Activated T-helper 1 cell treated with anti-CD3 and anti-CD28 coated beads, Interleukin-2, amount 50 U/mL, for 16 hours (primary cell): ENCODE measurements at places on chromosomes 2 and 18.

DNA sequence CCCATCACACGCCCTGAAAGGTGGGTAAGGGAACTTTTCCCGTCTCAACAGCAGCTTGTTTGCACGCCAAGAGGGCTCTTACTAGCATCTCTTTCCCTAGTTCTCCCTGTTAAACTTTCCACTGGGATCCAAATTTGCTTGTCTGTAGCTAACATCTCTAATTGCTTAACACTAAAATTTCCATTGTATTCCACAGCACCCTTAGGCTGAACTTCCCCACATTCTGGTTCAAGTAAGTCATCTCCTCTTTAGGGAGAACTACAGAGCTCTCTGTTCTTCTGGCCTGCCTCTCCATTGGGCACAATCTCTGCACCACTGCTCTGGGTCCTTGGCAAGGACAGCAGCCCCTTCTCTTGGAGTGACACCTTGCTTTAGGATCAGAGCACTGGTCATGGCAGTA is 24.0 kb downstream of the UNC50 start:
- no peak for DNase-seq

DNA sequence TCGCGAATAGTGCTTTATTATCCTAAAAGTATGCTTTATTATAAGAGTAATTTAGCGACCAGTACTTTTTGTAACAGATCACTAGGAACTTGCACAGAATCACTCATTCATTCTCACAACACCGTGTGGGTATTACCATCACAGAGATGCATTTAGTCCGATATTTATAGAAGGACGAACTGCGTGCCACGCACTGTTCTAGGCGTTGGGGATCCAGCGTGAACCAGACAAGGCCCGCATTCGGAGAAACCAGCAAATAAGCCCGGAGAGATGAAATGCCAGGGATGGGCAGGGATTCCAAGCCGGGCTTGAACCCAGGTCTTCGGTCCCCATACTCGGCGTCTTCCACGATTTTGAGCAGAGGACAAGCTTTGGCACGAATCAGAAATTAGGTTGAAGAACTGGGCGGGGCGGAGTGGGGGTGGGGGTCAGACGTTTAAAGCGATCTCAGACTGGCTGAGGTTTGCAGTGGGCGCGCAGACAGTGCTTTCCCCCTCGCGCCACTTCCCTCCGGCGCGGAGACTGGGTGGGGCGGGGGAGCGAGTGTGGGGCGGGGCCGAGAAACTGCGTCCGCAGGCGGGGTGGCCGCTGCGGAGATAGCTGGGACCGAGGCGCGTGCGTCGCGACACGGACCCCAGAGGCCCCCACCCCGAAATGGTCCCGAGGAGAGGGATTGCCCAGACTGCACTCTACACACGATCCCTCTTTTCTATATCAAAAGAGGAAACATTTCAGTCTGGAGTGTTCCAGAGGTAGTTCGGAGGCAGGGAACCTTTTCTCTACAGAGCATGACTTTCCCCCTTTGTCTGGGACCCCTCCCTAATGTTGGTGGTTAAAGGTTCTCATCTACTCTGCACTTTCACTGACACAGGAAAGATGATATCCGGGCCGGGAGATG is 1.1 kb upstream of the CXCR4 start:
- peak; percentile 74 for DNase-seq

GRCh38 chr18:21798126-21798525 is 57.5 kb downstream of the MIB1 start:
- no peak for DNase-seq

DNA sequence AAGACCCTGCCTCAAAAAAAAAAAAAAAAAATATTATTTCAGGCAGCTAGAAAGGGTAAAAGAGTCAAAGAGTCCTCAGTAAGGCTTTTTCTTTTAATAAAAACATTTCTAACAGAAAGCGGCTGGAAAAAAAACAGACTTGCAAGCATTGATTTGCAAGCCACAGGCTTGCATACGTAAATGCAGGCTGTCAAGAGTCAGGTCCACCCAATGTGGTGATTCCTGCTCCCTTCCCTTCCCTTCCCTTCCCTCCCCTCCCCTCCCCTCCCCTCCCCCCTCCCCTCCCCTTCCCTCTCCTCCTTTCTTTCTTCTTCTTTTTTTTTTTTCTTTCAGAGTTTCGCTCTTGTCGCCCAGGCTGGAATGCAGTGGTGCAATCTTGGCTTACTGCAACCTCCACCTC is 74.4 kb upstream of the GULP1 start:
- no peak for DNase-seq

- DNase-seq = no peak
These were observed 28.3 kb downstream of the MYO7B start for GRCh38 chr2:127563458-127564428.

- DNase-seq = no peak
These were observed 564.9 kb downstream of the CNTNAP5 start for GRCh38 chr2:124589971-124590370.

GRCh38 chr2:151403914-151404313 is 5.8 kb upstream of the RIF1 start:
- no peak for DNase-seq

- DNase-seq = no peak
These were observed 211.8 kb downstream of the LTBP1 start for GRCh38 chr2:33158482-33159003.

GRCh38 chr2:72718876-72719275 is 107.0 kb downstream of the EXOC6B start:
- DNase-seq = no peak
